ENCODE measurements at places on chromosomes 7 and 10. TPM values are rescaled to one million over a fixed set of nuclear protein-coding genes. Genes with fewer than 3 reads are reported as not detected.

GRCh38 chr7:17044861-17045260 is 163.1 kb upstream of the AGR3 start:
- DNase-seq: no peak

- no peak for DNase-seq
Measured at GRCh38 chr7:28157831-28158416, 22.7 kb downstream of the JAZF1 start.

H2BK1 gene
- not detected for total RNA-seq

DNA sequence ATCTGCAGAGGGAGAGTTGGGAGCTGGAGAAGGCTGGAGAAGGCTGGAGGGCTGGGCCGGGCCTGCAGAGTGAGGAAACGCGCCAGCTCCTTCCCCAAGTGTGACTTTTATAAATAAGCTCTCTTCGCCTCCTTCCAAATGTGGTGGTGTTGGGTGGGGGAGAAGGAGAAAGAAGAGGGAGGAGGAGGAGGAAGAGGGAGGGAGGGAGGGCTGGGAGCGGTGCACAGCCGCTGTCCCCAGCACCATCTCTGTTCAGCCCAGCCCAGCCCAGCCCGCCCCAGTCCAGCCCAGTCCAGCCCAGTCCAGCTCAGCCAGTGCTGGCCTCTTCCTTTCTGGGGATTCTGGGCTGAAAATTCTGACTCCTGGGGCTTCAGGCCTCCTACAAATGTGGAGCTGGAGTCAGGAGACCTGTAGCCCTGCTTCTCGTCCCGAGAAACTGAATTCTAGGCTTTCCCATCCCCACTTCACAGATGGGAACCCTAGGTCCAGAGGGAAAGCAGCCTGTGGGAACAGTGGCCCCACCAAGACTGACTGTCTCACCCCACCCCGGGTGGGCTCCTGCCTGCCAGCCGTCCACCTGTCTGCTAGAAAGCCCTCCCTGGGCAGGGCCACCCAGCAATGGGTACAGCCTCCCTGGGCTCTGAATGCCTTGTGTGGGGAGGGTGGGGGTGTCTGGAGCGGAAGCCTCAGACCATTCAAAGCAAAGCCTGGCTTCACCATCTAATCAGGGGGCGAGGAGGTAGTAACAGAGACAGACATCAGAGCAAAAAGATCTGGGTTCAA is 2.3 kb downstream of the STX1A start:
- no peak for DNase-seq

DNA sequence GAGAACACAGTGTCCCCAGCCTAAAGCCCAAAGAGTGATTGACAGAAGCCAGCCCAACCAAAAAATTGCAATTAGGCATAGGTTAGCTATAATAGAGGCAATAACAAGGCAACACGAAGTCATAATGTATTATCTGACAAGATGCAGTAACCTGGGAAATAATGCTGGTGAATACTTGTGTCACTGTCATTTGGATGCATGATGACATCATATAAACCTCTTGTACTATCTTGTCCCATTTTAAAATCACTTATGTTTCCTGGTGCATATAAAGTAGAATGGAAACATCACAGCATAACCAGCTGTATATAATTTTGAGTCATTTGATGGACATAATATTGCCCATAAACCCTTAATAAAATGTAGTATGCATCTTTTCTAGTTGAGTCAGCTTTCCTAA is 1138.3 kb upstream of the LRRTM3 start:
- no peak for DNase-seq

PAPOLB gene
- total RNA-seq: not detected

DNA sequence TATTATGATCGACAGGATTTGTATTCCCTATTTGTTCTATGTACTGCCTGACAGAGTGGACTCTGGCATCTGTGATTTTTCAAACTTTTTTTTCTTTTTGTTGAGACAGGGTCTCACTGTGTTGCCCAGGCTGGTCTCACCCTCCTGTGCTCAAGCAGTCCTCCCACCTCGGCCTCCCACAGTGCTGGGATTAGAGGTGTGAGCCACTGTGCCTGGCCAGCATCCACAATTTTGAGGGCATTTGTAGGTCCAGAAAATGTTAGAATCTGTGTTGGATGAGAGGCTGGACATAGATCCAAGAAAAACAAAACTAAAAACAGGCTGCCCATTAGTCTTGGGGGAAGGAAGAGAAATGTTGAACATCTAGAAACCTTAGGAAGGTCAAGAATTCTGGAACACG is 34.3 kb downstream of the SGPL1 start:
- DNase-seq: no peak

MBL2 gene
- total RNA-seq: not detected
